PC-9 (cell line): ENCODE measurements at places on chromosomes 5 and 9.
A peak's percentile ranks its signal among the peaks of the same experiment; 100 is the strongest.

GRCh38 chr5:175290379-175290778, 153.6 kb downstream of the DRD1 start:
- no peaks in the 10 kb centered on the region; the same call in 1 of the 2 replicates for H3K27me3 ChIP-seq
- no peak overlapping the region for H3K27ac ChIP-seq
- no peak for DNase-seq
- no peak overlapping the region for H3K4me3 ChIP-seq
- 0 out of 2 replicates have a peak, but pooled peaks cover 11% of the 10 kb centered on the region for H3K4me1 ChIP-seq

DNA sequence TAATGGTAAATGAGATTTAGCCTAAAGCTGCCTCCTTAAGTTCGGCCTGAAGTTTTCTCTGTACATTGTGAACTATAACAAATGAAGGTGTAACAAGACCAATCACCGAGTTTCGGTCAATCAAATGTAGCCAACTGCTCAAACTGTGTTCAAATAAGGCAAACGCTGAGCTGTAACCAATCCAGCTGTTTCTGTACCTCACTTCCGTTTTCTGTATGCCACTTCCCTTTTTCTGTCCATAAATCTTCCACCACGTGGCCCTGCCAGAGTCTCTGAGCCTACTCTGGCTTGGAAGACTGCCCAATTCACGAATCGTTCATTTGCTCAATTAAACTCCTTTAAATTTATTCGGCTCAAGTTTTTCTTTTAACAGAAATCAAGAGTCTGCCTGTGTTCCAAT, 193.5 kb upstream of the KLF9 start:
- no peaks in the 10 kb centered on the region for H3K4me1 ChIP-seq
- no peak overlapping the region for H3K27ac ChIP-seq
- H3K36me3 ChIP-seq: no peaks in the 10 kb centered on the region

GRCh38 chr5:54743997-54744788, 226.6 kb downstream of the SNX18 start:
- no peaks in the 10 kb centered on the region for H3K27me3 ChIP-seq
- peak overlapping the region; percentile 88 for H3K27ac ChIP-seq
- DNase-seq: peak; percentile 52
- peaks cover 52% of the 10 kb centered on the region for H3K4me1 ChIP-seq
- H3K4me3 ChIP-seq: no peak overlapping the region
- no peaks in the 10 kb centered on the region for H3K36me3 ChIP-seq

GRCh38 chr9:93354451-93354850, 97.0 kb upstream of the FAM120A start:
- no peaks in the 10 kb centered on the region for H3K27me3 ChIP-seq
- peak; percentile 10 for DNase-seq
- peaks cover 19% of the 10 kb centered on the region for H3K4me1 ChIP-seq
- no peak overlapping the region for H3K4me3 ChIP-seq

DNA sequence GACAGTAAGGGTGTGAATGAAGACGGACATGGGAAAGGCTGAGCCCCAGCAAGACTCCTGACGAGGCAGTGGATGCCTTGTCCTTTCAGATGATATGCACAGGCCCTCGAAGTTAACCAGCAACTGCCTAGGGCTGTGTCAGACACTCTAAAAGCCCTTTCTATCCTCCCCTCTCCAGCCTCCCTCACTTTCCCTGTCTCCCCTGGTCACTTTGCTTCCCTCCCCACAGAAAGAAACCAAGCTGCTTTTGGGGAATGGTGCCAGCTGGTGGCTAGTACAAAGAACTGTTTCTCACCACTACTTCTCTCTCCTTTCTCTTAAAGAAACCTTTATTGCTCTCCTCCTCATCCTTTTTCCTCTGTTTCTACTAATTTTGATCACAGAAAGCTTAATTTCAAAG, 21.4 kb downstream of the LHFPL2 start:
- H3K27ac ChIP-seq: no peak overlapping the region
- no peaks in the 10 kb centered on the region for H3K27me3 ChIP-seq
- DNase-seq: no peak
- no peak overlapping the region for H3K4me3 ChIP-seq

- H3K36me3 ChIP-seq: no peaks in the 10 kb centered on the region
- H3K27me3 ChIP-seq: no peaks in the 10 kb centered on the region
- DNase-seq: no peak
- no peak overlapping the region for H3K27ac ChIP-seq
- H3K4me1 ChIP-seq: no peaks in the 10 kb centered on the region
- H3K4me3 ChIP-seq: no peak overlapping the region
These were observed 12.2 kb downstream of the SLC1A1 start for GRCh38 chr9:4502444-4502843.

- H3K36me3 ChIP-seq: no peaks in the 10 kb centered on the region
- H3K4me1 ChIP-seq: no peaks in the 10 kb centered on the region
- no peaks in the 10 kb centered on the region for H3K27me3 ChIP-seq
These were observed 204.8 kb downstream of the TMEM161B start for GRCh38 chr5:88063813-88064212.

DNA sequence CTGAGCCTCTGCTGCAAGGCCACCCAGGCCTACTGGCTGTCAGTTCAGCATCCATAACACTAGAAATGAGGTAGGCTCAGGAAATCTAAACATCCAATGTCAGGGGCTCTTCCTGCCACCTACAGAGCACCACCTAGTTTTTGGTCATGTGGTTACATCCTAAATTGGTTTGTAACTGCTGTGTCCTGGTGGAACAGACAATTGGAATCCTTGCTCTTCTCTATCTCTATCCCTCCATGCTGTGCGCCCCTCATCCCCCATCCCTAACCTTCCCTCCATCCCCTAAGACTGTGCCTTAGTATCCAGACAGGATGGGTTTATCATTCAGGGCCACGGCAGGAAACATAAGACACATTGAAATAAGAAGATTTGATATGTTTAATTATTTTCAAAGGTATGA, 11.4 kb upstream of the MCTP1 start:
- no peaks in the 10 kb centered on the region for H3K4me1 ChIP-seq
- H3K36me3 ChIP-seq: no peaks in the 10 kb centered on the region
- H3K27me3 ChIP-seq: no peaks in the 10 kb centered on the region
- no peak overlapping the region for H3K27ac ChIP-seq

GRCh38 chr5:159734366-159734765, 181.9 kb upstream of the ADRA1B start:
- peaks cover 29% of the 10 kb centered on the region for H3K4me1 ChIP-seq
- DNase-seq: no peak
- no peaks in the 10 kb centered on the region for H3K27me3 ChIP-seq
- no peaks in the 10 kb centered on the region for H3K36me3 ChIP-seq
